ENCODE measurements at places on chromosomes 3 and 15. TPM values are rescaled to one million over a fixed set of nuclear protein-coding genes. Genes with fewer than 3 reads are reported as not detected.

Gene KNG1
- total RNA-seq, result not detected

GRCh38 chr3:166713787-166714186 lies 666.3 kb downstream of the ZBBX start:
- DNase-seq, result no peak

- no peak for DNase-seq
Measured at GRCh38 chr15:40343512-40343911, 2.8 kb upstream of the CCDC9B start.

- peak; percentile 41 for DNase-seq
Measured at GRCh38 chr3:105752791-105753415, 115.9 kb downstream of the CBLB start.

- DNase-seq, result no peak
Measured at GRCh38 chr15:90681480-90681879, 35.7 kb upstream of the BLM start.

- DNase-seq, result no peak
Measured at GRCh38 chr3:14564741-14565140, 24.6 kb upstream of the GRIP2 start.

- DNase-seq, result no peak
Measured at GRCh38 chr3:112846764-112847163, at the start of gene CD200R1L. Gene CD200R1L (minus strand): TSS chr3:112846864. CDS start chr3:112829367, 17,497 bp downstream.

GRCh38 chr3:11260460-11260859 lies 11.7 kb upstream of the ATG7 start:
- no peak for DNase-seq

GRCh38 chr15:40567111-40567510 lies 2.0 kb upstream of the RPUSD2 start:
- no peak for DNase-seq
